Amygdala (tissue), 56 donors: ENCODE measurements at places on chromosomes 5 and 9.
A peak's percentile ranks its signal among the peaks of the same experiment; 100 is the strongest.

DNA sequence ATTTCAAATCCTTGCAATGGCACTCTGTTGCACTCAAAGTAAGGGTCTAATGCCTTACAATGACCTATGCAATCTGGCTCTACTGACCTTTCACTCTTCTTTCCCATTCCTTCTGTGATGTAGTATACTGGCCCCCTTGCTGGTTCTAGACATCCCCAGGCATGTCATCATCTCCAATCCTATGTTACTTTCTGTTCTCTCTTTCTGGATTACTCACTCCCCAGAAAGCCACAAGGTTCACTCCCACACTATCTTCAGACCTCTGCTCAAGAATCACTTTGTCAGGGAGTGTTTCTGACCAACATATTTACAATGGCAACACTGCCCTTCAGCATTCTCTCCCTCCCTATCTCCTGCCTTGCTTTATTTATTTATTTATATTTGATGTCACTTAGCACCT is 802.2 kb upstream of the WWC1 start:
- DNase-seq, result no peak

GRCh38 chr9:87036506-87036905 is 89.2 kb upstream of the GAS1 start:
- no peak for DNase-seq

GRCh38 chr5:131952301-131952857 is 6.9 kb upstream of the MEIKIN start:
- DNase-seq, result no peak

- no peak for DNase-seq
Measured at GRCh38 chr5:103473725-103474124, 88.9 kb downstream of the NUDT12 start.

DNA sequence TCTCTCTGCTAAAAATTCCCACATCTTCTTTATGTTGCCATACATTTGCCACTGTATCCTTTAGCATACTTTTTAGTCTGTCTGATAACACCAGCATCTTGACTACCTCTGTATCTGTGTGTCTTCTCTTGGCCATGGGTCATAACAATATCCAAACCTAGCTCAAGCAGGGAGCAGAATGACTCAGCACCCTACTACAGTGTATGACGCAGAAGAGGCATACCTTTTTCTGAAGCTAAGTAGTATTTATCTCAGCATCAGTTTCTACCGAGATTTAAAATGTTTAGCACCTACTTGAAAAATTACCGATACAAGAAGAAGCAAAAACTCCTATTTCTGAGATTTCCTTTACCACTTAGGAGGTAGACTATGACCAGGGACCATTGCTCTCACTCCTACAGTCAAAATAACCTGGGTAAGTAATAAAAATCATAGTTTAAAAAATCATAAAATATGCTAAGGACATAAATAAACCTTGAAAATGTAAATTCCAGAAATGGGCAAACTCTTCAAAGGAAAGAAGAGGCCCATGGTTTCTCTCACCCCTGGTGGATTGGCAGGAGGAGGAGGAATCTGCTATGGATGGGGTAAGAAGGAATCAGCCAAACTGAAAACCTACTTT is 286.5 kb downstream of the MAST4 start:
- DNase-seq, result no peak

DNA sequence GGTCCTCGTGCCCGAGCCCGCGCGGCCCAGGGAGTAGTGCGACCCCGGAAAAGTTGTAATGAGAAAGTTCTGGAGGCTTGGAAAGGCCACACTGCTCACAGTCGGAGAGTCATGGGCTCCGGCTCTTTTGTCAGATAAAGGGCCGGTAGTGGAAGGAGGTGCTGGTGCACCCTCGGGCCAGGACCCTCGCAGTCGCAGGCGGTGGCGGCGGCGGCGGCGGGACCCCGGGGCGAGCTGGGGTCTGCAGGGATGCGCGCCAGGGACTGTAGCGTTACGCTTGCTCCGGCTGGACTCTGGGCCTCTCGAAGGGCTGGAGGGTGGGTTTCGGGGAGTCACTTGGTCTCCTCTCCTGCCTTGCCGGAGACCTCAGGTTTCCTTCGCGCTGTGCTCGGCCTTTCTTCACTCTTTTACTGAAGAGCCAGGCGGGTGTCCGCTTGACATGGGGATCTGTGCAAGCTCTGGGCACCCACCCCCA is 1.5 kb downstream of the RORB start:
- DNase-seq, result no peak

DNA sequence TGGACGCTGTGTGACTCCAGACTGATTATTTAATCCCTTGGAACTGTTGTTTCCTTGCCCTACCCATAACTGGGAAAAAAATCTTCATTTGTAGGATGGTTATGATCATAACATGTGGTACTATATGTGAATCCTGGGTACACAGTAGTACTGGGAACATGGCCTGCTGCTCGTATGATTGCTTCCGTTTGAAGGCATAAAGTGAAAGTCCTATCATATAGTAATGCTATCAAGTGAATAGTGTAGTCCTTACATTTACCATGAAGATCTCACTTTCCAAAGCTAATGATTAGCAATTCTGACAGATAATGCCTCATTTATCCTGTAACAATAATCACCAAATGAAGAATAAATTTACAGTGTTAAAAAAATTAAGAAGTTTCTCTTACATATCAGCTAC is 53.2 kb downstream of the MEF2C start:
- DNase-seq, result no peak

DNA sequence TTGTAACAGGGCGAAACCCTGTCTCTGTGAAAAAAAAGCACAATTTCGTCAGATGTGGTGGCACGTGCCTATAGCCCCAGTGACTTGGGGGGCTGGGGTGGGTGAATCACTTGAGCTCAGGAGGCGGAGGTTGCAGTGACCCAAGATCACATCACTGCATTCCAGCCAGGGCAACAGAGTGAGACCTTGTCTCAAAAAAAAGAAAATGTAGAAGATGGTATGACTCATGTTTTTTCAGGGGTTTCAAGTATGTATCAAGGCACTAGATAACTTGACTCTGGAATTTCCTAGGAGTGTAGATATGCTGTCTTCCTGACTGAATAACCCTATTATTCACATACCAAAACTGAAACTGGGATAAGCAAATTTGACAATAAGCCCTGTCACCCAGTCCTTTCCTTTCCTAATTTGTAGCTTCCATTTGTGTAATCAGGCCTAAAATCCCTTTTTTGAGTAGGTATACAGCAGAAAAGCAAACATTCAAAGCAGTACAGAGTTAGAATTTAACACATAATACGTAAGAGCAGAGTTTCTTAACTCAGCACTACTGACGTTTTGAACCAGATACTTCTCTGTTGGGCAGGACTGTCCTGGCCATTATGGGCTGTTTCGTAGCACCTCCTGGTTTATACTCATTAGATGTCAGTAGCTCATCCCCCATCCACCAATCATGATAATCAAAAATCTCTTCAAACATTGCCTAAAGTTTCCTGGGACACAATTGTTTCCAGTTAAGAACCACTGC is 17.3 kb upstream of the ANKRD18B start:
- no peak for DNase-seq

DNA sequence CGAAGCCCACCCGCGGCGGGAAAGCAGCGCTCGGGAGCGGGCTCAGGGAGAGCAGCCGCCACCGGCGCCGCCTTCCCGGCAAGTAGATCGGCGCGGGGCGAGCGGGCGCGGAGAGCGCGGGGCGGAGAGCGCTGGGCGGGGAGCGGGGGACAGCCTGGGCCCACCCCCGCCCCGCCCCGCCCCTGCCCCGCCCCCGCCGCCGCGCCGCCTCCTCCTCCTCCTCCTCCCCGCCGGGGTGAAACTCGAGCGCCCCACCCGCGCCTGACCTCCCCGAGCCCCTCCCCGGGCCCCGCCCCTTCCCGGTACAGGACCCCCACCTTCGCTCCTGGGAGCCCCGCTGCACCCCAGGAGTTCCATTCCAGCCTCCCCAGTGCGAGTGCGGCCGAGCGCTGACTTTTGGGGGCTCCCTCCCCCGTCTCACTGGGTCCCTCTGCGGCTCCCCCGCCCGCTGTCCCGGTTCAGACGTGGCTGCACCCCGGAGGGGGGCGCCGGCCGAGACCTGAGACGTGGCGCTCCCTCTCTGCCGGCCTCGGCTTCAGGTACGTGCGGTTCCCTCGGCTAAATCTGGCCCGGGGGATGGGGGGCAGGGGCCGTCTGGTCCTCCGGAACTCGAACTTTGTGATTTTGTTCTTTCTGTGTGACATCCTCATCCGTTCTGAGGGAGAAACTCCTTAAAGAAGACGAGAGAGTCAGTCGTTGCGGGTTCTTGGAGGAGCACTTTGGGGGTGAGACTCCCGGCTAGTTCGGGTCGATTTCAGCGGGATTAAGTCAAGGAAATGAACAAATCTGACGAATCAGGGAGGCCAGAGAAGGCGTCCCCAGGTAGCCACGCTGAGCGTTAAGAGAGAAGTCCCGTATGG is at the start of gene SEMA5A:
Gene SEMA5A, minus strand, starts transcription at position 84 of the 860 bp plus-strand sequence. CDS start 166,129 bp downstream, outside the sequence.
- no peak for DNase-seq

DNA sequence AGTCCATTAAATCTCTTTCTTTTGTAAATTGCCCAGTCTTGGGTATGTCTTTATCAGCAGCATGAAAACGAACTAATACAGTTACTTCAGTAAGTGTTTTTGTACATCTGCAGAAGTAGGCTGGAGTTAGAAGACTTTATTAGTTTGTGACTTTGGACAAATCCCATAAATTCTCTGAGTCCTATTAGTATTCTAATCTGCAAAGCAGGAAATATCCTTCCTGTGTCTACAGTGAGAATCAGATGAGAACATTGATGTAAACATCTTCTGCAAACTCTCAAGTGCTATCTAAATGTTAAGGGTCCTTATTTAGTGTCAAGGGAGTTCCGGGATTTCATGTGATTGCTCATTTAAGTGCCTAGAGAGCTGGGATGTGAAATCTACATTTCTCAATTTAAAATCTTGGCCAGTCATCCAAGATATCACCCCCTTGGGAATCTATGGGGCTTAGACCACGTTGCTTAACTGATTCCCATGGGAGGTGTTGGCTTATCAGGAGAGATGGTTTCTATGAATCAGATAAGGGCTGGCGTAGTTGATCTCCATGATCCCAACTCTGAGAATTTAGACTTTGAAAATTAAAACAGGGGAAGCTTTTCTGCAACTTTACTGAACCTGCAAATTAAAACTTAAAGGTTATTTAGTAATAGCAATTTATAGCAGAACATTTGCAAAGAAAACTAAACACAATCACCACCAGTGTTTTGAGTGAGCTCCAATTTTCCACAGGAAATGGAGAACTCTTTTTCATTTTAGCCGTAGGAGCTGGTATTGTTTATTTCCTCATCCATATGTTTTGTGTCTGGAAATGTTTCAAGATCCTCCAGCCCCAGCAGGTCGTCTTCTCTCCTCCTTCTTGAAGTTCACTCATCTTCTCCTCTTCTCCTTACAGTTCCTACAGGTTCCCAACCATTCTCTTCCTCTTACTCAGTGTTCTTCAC is 241.6 kb upstream of the CD180 start:
- DNase-seq, result no peak

DNA sequence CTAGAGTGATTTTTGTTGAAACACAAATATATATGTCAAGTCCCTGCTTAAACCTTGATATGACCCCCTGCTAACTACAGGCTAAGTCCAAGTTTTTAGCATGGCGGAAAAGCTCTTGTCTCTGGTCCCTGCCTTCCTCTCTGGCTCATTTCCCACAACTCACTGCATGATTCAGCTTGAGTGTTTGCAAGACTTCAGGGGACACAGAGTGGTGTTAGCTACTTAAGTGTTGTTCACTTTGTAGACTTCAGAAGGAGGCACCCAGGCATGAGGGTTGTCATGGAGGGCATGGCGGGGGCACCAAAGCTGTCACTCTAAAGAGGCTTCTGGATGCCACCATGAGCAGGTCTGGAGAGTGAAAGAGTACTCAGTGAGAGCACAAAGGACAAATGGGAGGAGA is 362.4 kb upstream of the ACTBL2 start:
- DNase-seq, result no peak

GRCh38 chr5:118996098-118996497 is 7.8 kb upstream of the DTWD2 start:
- DNase-seq, result no peak

DNA sequence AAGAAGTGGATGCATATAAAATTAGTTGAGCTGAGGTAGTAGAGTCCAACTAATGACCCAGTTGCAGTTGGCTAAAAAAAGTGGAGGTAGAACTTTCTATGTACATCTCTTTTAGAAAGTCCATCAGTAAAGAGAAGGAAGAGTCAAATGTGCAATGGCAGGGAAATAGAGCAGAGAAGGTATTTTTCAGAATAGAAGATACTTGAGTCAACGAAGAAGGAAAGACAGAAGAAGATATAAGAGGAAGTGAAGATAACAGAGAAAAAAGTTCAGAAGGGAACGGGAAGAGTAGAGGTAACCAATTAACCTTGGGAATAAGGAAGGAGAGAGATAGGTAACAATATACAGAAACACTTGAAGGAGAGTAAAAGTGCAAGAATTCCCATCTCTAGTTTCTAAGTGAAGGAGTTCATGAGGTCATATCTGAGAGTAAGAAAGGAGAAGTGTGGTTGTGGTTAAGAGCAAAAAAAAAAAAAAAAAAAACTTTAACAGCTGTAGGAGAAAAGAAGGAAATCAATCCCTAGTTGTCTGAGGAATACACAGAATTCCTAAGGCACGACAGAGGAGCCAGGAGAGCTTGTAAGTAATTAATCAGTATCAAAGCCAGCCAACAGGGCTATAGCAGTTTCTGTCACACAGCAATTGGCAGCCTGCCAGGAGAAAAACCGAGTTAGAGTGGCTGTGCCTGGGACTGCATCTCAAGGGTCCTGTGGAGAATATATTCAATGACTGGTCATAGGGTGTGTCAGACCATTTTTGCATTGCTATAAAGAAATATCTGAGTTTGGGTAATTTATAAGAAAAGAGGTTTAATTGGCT is 61.0 kb downstream of the ARL15 start:
- DNase-seq, result no peak

GRCh38 chr9:91902475-91903125 is 47.4 kb downstream of the ROR2 start:
- DNase-seq, result no peak

GRCh38 chr9:16121601-16122286 is 568.9 kb downstream of the CCDC171 start:
- DNase-seq, result no peak

- DNase-seq, result no peak
Measured at GRCh38 chr9:122200960-122201595, 27.7 kb downstream of the LHX6 start.

DNA sequence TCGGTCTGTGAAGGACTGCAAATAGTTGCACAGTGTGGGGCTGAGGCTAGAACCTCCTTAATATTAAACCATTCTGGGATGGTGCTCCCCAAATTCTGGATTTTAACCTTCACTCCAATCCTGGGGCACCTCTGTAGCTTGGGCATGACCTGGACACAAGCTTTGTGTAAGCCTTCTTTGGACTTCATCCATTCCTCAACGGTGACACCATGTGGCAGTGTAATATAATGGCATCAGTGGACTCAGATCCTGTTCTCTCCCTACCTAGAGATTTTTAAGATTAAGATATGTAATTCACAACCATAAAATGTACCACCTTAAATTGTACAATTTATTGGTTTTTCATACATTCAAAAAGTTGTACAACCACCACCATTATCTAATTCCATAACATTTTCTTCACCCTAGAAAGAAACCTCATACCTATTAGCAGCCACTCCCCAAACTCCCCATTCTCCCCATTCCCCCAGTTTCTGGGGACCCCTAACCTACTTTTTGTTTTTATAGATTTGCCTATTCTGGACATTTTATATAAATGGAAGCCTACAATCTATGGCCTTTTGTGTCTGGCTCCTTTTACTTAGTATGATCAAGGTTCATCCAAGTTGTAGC is 4.8 kb upstream of the PLGRKT start:
- DNase-seq, result peak; percentile 23
